Activated naive CD8-positive, alpha-beta T cell treated with anti-CD3 and anti-CD28 coated beads for 36 hours (primary cell): ENCODE measurements at places on chromosomes 13 and 19. TPM values are rescaled to one million over a fixed set of nuclear protein-coding genes. Genes with fewer than 3 reads are reported as not detected.

GRCh38 chr19:18698321-18699167 is 15.1 kb downstream of the CRTC1 start:
- DNase-seq = no peak

GRCh38 chr13:24842549-24843274 is 78.7 kb downstream of the RNF17 start:
- DNase-seq = no peak

DNA sequence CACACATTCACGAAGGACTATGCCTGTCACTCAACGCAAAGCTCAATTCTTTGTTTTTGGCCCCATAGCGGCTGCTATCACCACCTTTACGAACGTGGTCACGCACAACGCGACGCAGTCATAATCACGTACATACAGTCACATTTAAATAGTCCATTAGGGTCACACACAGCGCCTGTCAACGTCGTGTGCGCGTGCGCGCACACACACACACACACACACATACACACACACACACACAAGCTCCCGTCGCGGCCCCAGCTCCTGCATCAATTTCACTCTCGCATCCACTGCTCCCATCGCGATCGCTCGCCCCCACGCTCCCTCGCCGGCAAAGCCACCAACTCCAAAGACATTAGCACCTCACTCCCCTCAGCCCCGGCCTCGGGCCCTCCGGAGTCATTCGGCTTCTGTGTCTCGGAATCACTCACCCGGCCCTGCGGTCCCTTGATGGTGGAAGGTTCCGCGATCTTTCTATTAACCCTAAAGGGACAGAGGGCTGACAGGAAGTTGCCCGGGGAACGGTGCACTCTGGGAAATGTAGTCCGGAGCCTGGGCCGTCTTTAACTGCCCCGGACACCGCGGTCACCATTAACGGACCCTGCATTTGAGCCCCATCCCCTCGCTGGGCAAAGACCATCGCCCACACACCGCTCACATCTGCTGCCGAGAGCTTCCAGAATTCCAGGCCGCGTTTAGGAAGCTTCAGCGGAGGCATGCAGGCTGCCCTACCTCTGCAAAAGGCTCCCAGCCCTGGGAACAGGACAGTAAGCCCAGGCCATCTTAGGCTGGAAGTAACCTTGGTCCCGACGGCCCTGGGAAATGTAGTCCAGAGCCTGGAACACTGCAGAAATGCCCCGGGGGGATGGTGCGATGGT is at the start of gene ZNF790:
ZNF790 (minus strand) TSS at position 482 of the 878 bp plus-strand sequence. CDS start 12,768 bp downstream, outside the sequence.
- DNase-seq = peak; percentile 85

DNA sequence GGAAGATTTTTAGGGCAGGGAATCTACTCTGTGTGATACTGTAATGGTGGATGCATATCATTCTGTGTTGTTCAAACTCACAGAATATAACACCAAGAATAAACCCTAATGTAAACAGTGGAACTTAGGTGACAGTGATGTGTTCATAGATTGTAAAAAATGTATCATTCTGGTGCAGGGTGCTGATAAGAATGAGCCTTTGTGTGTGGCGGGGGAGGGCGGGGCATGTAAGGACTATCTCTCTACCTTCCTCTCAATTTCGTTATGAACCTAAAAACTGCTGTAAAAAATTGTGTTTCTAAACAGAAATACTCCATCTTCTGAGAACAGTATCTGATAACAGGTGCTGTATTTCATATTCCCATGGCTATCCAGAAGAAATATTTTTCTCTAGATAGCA is 35.6 kb downstream of the TNFRSF19 start:
- no peak for DNase-seq

DNA sequence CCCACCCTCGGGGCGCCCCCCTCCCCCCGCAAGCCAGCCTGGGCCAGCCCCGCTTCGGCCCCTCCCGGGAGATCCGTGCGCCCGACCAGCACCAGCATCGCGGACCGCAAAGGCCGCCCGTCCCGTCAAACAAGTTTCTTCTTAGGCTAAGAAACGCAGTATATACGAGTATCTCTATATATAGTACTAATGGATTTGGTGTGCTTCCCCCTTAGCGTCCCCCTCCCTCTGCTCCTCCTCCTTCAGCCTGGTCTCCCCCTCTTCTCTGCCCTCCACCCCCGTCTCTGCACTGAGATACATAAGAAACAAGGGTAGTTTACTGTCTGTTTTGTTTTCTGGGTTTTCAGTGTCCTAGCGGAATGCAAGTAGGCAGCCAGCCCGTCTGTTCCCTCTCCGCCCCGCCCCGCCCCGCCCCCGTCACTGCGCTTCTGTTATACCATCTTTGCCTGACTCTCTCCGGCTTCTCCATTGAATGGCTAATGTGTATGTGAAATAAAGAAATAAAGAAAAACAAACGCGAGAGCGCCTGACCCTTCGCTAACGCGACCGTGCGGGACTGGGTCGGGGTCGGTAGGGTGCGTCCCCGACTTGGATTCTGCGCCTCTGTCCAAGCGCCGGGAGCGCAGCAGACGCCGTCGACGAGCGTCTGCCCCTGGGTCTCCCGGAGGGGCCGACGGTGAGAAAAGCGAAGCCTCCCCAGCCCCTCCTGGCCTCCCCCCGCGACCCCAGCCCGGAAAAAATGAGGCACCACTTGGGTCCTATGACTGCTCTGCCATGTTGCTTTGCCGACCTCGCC is 4.2 kb downstream of the LYL1 start:
- no peak for DNase-seq

- no peak for DNase-seq
Observed at GRCh38 chr19:16591803-16592556, 19.8 kb upstream of the SLC35E1 start.

- DNase-seq = no peak
Observed at GRCh38 chr13:85799097-85799582, at the start of gene SLITRK6. Gene SLITRK6 (minus strand): TSS chr13:85799419. CDS start chr13:85796508, 2,911 bp downstream.

- DNase-seq = no peak
Observed at GRCh38 chr13:81927347-81927746, 1586.4 kb upstream of the SPRY2 start.

DNA sequence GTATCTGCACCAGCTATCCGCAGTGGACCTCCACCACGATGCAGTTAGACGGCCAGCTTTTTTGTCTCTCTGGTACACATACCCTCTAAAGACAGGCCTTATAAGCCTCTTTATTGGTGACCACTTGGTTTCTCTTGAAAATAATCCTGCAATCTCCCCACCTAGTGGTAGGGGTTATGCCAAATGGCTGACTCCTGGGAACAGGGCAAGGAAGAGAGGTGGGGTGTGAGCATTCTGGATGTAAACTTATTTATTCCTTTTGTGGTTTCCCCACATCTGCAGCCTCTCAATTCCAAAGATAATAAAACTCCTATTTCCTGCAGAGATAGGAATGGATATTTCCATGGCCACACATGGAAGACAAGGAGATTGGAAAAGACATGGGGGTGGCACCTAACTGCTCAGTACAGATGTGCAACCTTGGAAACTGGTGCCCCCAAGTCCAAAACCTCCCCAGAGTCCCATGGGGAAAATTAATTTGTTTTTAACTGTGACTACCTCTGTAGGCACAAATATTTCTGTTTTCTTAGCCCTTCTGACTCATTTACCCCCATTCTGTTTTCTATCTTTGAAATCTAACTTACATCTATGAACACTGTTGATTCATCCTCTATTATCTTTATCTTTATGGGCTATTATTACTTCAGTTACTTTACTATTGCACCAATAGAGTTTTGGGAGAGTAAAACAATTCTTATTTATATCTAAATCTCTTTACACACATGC is 112.7 kb upstream of the TSHZ3 start:
- no peak for DNase-seq

GRCh38 chr13:48167866-48168265 is 65.1 kb upstream of the ITM2B start:
- DNase-seq = no peak

GRCh38 chr19:1434040-1434366 is 4.2 kb upstream of the RPS15 start:
- no peak for DNase-seq

The MPHOSPH8 gene
- total RNA-seq = 27.6 TPM

The FFAR3 gene
- 1.3 TPM for total RNA-seq

The ZSCAN18 gene
- total RNA-seq = 21.5 TPM

The CGB8 gene
- not detected for total RNA-seq

The ZNF77 gene
- total RNA-seq = 3.5 TPM
